ENCODE measurements at places on chromosomes 4 and X.

DNA sequence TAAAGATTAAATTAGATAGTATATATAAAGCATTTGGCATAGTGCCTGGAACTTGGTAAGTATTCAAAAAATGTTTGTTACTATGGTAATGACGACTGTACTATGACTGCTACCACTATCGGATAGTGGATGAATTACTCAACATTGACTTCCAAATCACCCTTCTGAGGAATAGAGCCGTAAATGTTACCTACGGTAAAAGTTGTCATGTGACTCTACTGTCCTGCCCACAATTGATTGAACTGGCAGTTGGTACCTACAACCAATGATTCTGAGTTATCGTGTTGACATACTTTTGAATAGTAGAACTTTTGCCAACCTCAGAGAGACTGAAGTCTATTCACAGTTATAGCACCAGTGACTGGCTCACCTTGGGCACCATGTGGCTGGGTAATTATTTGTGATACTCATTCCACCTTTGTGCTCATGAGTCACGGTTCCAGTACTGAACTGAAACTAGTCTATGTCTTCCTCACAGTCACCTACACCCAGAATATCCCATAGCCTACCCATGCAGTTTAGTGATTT, 185.5 kb upstream of the PITX2 start:
- DNase-seq: no peak

DNA sequence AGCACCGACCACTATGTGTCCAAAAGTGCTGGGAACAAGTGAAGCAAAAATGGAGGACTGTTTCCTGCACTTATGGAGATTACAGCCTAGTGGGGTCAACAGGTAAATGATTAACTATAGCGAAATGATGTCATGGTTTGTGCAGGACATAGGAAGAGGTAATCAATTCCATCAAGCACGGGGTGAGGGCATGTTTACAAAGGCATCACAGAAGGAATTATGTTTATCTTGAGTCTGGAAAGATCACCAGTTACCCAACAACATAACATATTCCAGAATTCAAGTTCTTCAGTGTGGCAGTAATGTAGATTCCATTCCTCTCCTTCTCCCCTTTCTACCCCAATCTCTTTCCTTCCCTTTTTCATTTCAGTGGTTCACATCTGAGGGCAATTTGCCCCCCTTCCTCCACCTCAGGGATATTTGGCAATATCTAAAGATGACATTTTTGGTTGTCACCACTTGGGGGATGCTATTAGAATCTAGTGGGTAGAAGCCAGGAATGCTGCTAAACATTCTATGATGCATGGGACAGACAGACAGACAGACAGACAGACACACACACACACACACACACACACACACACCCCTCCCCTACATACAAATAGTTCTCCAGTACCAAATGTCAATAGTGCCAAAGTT, 24.1 kb downstream of the FAM47E start:
- no peak for DNase-seq

DNA sequence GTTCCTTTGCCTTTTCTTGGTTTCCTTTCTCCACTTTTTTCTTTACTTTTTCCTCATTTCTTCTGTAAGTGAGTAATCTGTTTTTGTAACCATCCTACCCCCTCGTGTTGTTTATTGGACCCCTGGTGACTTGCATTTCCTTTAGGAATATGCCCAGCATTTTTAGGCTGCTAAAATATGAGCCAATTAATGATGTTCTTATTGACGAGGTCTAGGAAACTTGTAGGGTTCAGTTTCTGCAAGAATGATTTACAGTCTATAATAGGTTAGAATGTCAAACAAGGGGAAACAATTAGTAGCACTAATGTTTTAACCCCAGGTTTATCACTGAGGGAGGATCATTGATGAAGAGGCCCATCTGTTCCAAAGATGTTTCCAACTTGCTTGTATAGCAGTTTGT, 79.0 kb downstream of the CPE start:
- no peak for DNase-seq

DNA sequence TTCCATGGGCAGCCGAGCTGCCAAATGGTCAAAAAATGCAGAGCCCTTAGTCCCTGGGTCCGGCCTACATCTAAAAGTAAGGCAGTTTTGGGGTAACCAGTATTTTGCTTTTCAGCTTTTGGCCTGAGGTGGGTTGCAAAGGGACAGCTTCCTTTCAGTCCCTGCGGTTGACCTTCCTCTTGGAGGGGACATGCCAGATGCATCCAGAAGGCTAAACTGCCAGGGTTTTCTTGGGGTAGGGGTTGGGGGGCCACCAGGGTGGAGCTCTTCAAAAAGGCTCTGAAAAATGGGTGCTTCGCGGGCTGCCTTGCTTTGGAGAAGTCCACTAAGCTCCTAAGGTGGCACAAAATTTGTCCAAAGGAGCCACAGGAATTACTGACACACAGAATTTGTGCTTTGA, 120.7 kb downstream of the UBE2K start:
- no peak for DNase-seq

DNA sequence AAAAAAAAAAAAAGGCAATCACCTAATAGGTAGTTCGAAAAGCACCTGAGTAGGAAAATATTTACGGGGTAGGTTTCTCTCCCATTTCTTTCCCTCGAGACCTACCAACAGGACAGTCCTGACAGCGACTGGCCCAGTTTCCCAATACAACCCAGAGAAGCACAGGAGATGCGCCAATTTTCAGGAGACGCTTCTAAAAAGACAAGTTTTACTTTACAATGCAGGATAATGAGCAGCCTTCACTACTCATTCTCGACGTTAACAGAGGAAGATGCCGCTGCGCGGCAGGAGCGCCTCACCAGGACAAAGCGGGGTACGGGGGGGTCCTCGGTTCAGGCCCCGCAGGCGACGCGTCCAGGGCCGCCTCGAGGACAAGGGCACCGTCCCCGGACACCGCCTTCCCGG, 708 bp downstream of the BCLAF3 start:
- no peak for DNase-seq

DNA sequence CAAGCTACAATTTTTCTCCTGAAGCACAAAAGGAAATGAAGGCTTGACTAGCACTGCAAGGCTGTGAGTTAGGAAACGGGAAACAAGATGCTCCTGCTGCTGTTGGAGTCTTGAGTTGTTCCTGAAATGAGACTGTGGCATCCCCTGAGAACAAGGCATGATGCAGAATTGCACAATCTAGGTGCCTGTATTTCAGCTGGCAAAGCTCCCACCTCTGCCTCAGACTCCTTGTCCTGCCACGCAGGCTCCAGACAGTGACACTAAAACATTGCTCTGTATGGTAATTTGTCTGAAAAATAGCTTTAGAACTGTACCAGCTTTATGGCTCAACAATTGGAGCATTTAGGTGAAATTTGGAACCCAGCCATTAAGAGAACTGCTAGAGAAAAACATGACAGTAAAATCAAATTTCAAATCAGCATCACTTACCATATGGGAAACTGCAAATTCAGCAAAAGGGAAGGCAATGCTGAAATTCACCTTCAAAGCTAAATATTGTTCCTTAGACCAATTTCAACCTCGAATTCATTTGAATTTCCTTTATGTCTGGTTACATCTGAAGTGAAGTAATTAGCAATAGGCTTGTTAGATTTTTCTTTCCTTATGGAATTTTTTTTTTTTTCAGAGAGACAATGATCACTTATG, 103.4 kb downstream of the MFAP3L start:
- DNase-seq: peak; percentile 53

GRCh38 chr4:30840571-30840970, 120.4 kb downstream of the PCDH7 start:
- DNase-seq: no peak

GRCh38 chrX:72081605-72082320, 50.0 kb downstream of the RTL5 start:
- DNase-seq: no peak

DNA sequence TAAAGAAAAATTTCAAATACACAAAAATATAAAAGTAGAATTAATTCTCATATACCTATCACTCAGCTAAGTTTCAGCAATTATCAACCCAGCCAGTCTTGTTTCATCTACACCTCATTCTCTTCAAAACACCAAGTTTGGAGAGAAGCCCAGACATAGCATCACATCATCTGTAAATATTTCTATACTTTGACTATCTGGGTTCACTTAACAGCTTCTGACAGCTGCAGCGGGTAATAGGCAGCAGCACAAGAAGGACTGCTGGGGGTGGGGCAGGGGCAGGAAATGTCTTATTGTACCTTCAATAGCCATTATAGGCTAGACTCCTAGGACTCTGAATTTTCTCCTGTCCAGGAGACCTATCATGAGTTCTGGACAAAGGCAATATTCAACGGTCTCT, 54.1 kb downstream of the PHF8 start:
- no peak for DNase-seq

DNA sequence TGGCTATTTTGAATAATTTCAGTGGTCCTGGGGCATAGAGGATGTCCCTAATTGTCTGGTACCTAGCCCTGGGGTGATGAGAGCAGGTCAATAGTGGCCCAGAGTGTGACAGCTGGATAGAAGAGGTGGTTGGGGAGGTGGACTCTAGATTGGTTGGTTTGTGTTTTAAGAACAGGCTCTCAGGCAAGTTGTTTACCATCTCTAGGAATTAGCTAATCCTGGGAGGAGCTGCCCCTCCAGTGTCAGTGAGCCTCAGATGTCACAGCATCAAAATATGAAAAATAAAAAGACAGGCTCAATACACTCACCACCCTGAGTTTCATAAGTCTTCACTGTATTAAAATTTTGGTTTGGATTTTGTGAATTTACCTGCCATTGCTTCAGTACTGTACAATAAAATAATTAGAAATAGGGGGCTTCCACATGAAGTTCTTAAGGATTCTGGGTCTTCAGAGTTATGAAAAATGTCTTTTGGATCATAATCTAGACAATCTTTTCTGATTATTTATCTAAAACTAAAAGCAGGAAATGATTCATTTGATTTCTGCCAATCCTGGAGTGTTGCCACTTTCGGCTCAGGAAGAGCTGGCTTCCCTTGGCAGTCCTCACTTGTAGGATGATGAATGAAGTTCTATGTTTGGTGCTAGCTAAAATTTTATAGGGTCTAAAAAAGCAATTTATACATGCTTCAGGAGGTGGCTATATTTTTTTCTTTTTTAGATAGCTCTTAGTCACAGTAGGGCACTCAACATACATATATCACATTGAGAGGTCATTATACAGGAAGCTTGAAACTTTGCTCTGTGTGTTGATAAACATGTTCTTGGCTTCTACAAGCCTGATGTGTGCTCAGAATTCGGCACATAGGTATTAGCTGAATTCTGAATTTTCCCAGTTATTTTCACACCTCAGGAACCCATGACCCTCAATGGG, 395.1 kb downstream of the RAB28 start:
- DNase-seq: peak; percentile 53

DNA sequence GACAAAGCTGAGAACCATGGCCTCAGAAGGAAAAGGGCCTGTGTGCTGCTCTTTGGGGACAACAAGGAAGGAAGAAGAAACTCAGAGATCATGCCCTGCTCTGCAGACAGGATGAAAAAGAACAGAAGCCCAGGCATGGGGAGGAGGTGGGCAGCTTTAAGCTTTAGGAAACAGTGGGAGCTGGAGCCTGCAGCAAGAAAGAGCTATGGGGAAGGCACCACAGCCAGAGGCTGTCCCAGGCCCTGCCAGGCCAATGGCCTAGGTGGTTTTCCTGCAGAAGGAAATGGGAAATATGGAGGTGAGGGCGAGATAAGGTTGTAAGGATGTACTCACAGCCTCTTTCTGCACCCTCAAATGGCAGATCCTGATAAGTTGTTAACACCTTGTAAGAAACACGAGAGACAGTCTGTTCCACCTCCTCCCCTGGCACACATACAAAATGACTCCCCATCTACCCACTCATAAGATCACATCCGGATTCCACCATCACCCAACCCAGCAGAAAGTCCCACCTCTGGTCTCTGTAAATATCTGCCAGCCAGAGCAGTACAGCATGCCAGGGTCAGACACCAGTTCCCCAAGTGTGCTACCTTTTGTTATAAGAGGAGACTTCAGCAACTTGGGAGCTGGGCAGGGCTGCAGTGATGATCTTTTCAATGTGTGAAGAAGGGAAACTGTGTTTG, 105.2 kb downstream of the RTL5 start:
- no peak for DNase-seq

GRCh38 chr4:75909405-75909804, 7.2 kb upstream of the PPEF2 start:
- DNase-seq: no peak

- DNase-seq: no peak
Observed at GRCh38 chr4:3760346-3760745, 5.8 kb upstream of the ADRA2C start.

- no peak for DNase-seq
Observed at GRCh38 chrX:17167915-17168314, 207.1 kb upstream of the NHS start.

DNA sequence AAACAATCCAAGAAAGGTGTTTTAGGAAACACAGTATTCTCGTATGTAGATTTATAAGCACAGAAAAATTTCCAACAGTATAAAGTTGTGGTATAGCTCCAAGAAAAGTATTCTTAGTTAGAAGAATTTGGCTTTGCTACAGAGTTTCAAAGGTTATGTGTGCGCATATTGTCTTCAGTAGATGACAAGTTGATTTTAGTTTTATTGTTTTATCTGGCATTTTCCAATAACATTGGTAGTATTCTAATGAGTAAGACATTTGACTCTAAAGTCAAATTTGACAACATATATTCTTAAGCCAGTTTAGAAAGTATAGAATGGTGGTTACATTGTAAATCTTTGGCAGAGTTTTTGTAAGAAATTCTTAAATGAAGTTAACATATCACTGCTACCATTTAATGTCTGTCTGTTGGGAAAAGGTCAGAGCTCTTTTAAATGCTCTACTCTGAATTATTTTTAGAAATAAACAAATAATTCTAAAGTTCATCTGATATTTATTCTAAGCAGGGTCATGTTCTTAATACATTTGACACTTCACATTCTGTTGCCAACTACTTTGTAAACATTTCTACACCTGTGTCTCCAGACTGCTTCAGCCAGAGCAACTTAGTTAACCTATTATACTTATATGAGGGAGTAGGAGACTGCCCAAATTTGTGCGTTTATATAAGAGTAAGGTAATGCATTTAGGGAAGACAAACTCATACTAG, 30.0 kb downstream of the CLCN3 start:
- DNase-seq: no peak

GRCh38 chrX:24219320-24219719, 69.8 kb downstream of the ZFX start:
- no peak for DNase-seq

GRCh38 chrX:134171661-134172587, 65.1 kb upstream of the CCDC160 start:
- peak; percentile 74 for DNase-seq

- DNase-seq: no peak
Observed at GRCh38 chrX:8897259-8897658, 96.1 kb upstream of the FAM9A start.

DNA sequence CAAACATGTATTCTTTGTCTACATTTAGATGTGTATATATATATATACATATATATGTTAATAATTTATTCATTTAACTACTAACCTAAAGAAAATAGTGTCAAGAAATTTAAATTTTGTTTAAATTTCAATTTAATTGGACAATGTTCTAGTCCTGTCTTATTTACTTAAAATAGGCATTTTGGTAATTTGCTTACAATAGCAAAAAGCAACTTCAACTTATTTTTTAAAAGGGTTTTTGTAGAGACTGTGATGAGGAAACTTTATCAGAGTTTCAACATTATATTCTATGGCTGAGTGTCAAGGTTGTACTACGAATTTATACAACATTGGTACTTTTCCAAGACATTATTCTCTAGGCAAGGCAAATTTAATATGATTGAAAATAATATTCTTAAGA, 212.0 kb upstream of the ARSJ start:
- DNase-seq: no peak
